Skin of body (tissue), 3 donors: ENCODE measurements at places on chromosomes 6 and 20. TPM values are rescaled to one million over a fixed set of nuclear protein-coding genes. Genes with fewer than 3 reads are reported as not detected.

- DNase-seq: no peak
Measured at GRCh38 chr6:54267798-54268197, 40.4 kb upstream of the TINAG start.

DNA sequence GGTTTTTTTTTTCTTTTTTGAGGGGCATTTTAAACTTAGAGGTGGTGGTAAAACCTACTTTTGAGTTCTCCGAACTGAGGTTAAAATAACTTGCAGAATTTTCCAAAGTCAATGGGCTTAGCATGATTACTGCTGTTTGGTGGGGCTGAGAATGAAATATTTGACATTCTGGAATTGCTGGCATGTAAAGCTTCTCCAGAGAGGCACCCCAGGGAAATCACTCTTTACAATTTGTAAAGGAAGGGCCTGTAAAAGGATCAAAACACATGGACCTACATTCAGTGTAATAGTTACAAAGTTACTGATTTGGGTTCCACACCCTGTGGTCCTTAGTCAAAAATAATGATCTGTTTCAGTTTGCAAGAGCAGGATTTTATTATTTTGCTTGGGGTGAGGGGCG lies 5.5 kb downstream of the FAM217B start:
- DNase-seq: no peak

DNA sequence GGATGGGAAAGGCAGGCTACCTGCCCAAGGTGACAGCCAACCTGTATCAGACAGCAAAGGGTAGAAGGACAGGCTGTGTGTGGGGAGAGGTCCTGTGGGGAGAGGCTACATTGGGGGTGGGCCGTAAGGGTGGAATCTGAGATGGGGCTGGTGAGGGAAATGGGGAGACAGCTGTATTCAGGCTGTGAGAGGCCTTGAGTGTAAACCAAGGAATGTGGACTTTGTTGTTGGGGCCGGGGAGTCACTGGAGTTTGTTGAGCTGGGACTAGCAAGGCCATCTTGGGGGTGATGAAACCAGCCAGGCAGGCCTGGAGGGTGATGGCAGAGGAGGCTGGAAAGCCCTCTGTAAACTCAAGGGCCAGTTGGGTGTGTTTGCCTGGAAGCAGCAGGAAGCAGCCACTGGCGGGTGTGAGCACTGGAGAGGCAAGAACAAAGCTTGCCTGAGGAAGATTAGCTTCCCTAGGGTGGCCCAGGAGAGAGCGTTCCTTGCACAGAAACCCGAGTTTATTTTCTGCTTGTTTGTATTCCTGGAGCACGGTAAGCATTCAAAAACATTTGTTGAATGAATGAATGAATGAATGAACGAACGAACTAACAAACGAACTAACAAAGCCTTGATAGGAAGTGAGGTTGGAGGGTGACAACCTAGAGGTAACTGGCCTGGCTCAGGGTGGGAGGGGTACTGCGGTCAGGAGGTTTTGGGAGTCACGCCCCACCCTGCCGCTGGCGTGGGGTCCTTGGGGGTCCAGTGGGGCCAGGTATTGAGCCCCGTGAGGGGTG lies 18.9 kb downstream of the TTBK1 start:
- DNase-seq: no peak

DNA sequence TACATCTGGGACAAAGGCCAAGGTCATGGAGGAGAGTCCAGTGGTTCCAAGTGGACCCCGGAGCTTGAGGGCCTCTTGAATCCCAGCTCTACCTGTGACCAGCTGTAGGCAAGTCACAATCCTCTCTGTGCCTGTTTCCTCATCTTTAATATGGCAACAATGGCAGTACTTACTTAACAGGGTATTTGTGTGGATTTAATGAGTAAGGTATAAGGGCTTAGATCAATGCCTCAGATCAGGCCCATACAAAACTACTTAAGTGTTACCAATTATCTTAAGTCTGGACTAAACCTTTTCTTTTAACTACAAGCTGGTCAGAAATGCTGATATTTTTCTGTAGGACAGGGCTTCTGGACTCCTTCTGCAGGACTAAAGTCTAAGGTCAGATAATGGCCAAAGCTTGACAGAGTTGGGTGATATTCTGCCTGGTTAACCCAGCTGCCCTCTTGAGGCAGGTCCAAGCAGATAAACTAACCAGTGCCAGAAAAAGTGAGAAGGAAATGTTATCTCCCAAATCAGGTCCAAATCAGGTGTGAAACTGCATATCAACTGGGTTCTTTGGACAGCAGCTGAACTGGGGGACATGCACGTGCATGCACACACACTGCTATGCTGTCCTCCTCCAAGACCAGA lies 2.2 kb downstream of the SULF2 start:
- DNase-seq: no peak

PROKR2 gene
- total RNA-seq: not detected

TMC2 gene
- 0.10 TPM for total RNA-seq

TFAP2C gene
- total RNA-seq: 22.8 TPM

GRCh38 chr20:53647286-53647821 lies 53.7 kb upstream of the ZNF217 start:
- no peak for DNase-seq
